ENCODE measurements at places on chromosomes 13 and 19. TPM values are rescaled to one million over a fixed set of nuclear protein-coding genes. Genes with fewer than 3 reads are reported as not detected.

The SHISA2 gene
- not detected for polyA plus RNA-seq

The ADAMTSL5 gene
- 0.21 TPM for polyA plus RNA-seq

The WDR88 gene
- polyA plus RNA-seq: 0.13 TPM

The IFNL1 gene
- polyA plus RNA-seq: not detected

The CD70 gene
- polyA plus RNA-seq: 28.4 TPM

The GADD45B gene
- polyA plus RNA-seq: 98.0 TPM

The LRRC8E gene
- not detected for polyA plus RNA-seq

The ZNF723 gene
- not detected for polyA plus RNA-seq

The CD320 gene
- 34.4 TPM for polyA plus RNA-seq

The FLT1 gene
- polyA plus RNA-seq: 0.26 TPM

The INTS6 gene
- polyA plus RNA-seq: 21.1 TPM

The THSD1 gene
- polyA plus RNA-seq: 0.15 TPM

The CEACAM7 gene
- polyA plus RNA-seq: not detected

The KLK2 gene
- not detected for polyA plus RNA-seq

The CAPN12 gene
- polyA plus RNA-seq: 31.6 TPM

The IGFL1 gene
- not detected for polyA plus RNA-seq

The FGF9 gene
- polyA plus RNA-seq: 3.6 TPM

The ZNF878 gene
- not detected for polyA plus RNA-seq

The POSTN gene
- polyA plus RNA-seq: not detected

The PDCD2L gene
- polyA plus RNA-seq: 18.6 TPM

The ENOX1 gene
- polyA plus RNA-seq: not detected

The KCNN4 gene
- 87.9 TPM for polyA plus RNA-seq

The SMIM44 gene
- not detected for polyA plus RNA-seq

The TMEM150B gene
- not detected for polyA plus RNA-seq

The RGS9BP gene
- 0.11 TPM for polyA plus RNA-seq

The MUC16 gene
- not detected for polyA plus RNA-seq

The ANKLE1 gene
- polyA plus RNA-seq: 6.1 TPM

The FGF21 gene
- not detected for polyA plus RNA-seq

The PPP1R15A gene
- 558 TPM for polyA plus RNA-seq

The CAB39L gene
- polyA plus RNA-seq: 1.7 TPM

The PSG3 gene
- polyA plus RNA-seq: not detected
